ENCODE measurements at places on chromosomes 6 and 20.
A peak's percentile ranks its signal among the peaks of the same experiment; 100 is the strongest.

DNA sequence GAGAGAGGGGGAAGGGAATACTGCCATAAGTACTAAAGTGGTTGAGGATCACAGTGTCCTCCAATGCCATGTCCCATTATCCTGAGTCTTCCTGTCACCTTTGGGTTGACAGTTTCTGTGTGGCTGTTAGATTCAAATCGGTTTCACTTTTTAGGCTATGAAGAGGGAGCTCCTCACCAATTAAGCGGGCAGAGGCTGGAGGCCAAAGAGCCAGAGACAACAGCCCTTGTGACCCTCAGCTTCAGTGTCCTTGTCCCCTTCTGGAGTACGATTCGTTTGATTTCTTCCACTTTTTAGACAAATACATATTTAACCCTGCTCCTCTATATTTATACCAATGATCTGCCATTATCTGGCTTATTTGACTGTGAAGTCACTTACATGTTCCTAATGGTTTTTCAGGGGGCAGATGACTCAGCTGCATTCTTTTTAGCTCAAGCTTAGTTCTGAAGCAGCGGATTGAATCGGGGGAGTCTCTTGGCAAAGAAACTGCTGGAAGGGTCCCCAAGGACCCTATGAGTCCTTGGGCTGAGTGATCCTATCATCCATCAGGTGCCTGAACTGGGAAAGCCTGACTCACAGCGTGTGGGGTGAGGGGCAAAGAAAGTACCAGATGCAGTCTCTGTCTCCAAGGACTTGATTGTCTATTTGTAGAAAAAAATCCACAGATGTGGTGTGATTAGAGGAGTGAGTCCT lies 18.2 kb downstream of the FERMT1 start:
- H3K27ac ChIP-seq: no peak overlapping the region
- no peak overlapping the region for H3K4me3 ChIP-seq
- no peaks in the 10 kb centered on the region for H3K4me1 ChIP-seq
- DNase-seq: peak; percentile 34
- no peaks in the 10 kb centered on the region for H3K36me3 ChIP-seq
- H3K27me3 ChIP-seq: no peaks in the 10 kb centered on the region

DNA sequence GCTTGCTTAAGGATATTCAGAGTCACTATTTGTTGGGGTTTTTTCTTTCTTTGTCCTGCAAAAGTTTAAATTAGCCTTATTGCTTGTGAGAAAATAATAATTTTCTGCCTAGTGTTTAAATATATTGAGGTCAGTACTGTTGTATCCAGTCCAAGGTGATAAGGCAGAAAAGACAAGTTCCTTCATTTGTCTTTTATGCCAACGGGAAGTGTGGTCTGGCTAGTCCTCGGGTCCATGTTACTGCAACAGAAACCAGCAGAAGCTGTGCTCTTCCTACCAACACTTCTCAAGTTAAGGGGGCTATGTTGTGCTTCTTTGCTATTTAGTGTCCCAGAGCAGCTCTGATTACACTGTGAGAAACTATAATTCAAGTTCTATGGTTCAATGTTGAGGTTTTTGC lies 301.1 kb downstream of the TBC1D7 start:
- no peak for DNase-seq
- no peak overlapping the region for H3K4me3 ChIP-seq
- no peaks in the 10 kb centered on the region for H3K36me3 ChIP-seq
- no peaks in the 10 kb centered on the region for H3K4me1 ChIP-seq

- H3K4me1 ChIP-seq: peaks cover 6% of the 10 kb centered on the region
- peak overlapping the region; percentile 63 for H3K27ac ChIP-seq
- DNase-seq: no peak
- H3K4me3 ChIP-seq: peak overlapping the region; percentile 76
- no peaks in the 10 kb centered on the region for H3K27me3 ChIP-seq
Observed at GRCh38 chr20:38447251-38447661, 12.1 kb upstream of the SNHG17 start.

GRCh38 chr20:38246357-38247165 lies 14.0 kb downstream of the KIAA1755 start:
- no peak overlapping the region for H3K4me3 ChIP-seq
- H3K27me3 ChIP-seq: no peaks in the 10 kb centered on the region
- no peak for DNase-seq
- H3K27ac ChIP-seq: no peak overlapping the region
- peaks cover 17% of the 10 kb centered on the region for H3K36me3 ChIP-seq

Measured in IMR-90 (cell line).